ENCODE measurements at places on chromosomes 5 and 9.

GRCh38 chr9:33952066-33952465, 96.6 kb downstream of the UBAP2 start:
- no peak for DNase-seq

DNA sequence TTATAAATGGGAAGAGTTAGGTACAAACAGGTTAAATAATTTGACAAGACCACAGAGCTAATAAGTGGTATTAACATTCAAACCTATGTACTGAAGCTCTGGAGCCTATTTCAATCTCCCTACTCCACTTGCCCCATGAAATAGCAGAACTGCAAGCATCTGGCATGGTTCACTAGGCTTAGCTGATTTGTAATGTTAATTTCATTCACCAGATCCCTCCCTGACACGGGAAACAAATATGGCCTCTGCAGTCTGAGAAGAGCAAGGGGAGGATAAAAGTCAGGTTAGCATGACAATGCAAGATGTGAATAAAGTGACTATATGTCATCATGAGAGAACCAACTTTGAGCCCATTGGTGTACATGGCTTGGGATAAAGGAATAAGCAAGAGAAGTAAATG, 428.8 kb downstream of the BRINP1 start:
- no peak for DNase-seq

DNA sequence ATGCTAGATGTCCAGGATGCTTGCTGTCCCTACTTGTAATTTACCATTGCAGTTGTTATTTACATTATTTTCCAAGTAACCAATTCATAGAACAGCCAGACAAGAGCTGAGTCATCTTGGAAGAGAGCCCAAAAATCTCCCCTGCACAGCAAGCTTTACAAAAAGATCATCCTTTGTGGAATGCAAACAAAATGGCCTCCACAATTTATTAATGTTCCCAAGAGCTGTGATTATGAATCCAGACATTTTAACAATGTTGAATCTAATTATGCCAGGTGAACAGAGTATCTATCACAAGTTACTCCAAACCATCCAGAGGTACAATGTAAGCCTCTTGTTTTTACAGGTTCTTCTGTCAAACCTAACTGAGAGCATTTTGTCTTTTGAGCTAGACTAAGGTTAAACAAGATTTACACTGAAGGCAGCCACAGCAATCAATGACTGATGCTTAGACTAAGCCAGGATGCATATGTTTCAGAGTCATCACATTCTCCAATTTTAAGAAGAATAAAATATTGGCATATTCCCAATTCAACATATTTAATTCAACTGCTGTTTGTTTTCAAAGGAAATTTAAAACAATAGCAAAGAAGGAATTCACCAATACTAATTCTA, 95.3 kb upstream of the SLC12A2 start:
- DNase-seq: peak; percentile 48

- DNase-seq: no peak
Measured at GRCh38 chr5:123557907-123558306, 45.9 kb downstream of the CSNK1G3 start.

DNA sequence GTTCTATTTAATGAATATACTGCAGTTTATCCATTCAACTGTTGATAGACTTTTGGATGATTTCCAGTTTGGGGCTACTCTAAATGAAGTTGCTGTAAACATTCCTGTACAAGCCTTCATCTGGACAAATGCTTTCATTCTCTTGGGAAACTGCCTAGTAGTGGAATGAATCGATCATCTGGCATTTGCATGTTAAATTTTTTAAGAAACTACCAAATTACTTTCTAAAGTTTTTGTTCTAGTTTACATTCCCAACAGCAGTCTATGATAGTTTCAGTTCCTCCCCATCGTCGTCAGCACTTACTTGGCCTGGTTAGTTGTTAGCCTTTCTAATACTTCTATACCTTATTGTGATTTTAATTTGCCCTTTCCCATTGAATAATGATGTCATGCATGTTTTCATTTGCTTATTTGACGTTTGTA, 306.3 kb downstream of the FER start:
- no peak for DNase-seq

GRCh38 chr5:58893551-58893950, 310.7 kb downstream of the RAB3C start:
- no peak for DNase-seq

- no peak for DNase-seq
Measured at GRCh38 chr5:88736494-88736893, 146.5 kb downstream of the MEF2C start.

- no peak for DNase-seq
Measured at GRCh38 chr9:98342820-98343210, 87.4 kb upstream of the TBC1D2 start.

DNA sequence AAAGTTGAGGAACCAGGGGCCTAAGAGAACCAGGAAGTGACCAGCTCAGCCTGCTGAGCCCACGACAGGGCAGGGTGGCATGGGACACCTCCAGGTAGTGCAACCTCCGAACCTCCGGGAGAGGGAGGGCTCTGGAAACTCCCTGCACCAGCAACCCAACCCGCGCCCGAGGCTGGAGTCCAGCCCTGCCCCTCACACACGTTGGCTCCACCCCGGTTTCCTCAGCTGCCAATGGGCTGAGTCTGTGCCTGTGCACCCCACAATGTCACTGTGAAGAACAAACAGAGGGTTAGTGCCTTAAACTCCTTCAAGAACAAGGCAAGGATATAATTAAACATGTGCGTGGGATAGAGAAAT, 17.0 kb upstream of the UNC5A start:
- no peak for DNase-seq

GRCh38 chr5:149837680-149838269, 106.8 kb downstream of the PDE6A start:
- peak; percentile 54 for DNase-seq

DNA sequence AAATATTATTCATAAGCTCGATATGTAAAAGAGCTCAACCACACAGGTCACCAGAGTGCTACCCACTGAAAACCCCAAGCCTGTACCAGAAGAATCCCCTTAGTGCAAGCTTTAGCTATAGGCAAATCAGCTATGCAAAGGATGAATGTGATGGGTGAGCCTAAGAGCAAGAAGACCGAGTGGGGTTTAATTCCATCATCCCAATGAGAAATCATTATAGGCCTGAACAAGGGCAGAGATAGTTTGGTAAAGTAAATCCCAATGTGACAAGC, 21.8 kb downstream of the ELOVL7 start:
- DNase-seq: no peak

GRCh38 chr9:94925751-94926430, 199.4 kb downstream of the AOPEP start:
- DNase-seq: no peak

DNA sequence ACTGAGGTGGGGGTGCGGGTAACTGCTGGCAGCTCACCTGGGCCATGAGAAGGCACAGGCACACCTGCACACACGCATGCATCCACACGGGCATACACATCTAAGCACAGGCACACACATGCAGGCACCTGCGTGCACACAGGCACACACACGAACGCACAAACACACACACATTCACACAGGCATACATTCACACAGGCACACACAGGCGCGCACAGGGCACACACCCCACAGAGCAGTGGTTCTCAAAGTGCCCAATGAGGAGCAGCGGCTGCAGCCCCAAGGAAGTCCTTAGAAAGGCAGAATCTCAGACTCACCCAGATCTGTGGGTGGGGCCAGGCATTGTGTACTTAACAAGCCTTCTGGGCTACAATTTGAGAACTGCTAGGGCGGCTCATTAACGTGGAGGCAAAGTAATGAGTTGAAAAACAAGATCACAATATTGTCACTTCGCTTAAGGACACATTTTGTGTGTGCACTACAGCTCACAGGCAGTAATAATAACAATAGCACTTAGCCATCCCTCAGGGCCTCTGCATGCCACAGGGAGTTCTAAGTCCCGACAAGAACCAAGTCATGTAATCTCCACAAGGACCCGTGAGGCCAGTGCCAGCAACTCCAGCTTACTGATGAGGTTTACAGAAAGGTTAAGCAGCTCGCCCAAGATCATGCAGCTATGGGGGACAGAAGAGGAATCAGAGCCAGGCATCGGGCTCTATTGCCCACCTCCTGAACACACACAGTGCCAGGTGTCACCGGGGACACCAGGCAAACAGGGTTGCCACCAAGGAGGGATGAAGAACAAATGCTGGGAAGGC, 91.6 kb downstream of the ROR2 start:
- no peak for DNase-seq

DNA sequence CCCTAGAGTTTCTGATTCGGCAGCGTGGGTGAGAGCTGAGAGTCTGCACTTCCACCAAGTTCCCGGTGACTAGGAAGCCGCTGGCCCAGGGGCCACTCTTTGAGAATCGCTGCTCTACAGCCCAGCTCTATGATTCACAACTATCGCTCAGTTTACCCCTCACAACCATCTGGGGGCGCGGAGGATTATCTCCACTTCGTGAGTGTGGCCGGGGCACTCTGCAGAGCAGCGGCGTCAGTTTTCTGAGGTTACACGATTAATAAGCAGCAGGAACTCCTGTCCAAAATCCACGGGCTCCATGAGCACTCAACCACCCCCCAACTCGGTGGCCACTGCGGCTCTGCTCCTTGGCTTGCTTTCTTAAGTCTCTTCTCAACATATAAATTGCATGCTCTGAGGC, 19.3 kb downstream of the CORO2A start:
- DNase-seq: no peak

DNA sequence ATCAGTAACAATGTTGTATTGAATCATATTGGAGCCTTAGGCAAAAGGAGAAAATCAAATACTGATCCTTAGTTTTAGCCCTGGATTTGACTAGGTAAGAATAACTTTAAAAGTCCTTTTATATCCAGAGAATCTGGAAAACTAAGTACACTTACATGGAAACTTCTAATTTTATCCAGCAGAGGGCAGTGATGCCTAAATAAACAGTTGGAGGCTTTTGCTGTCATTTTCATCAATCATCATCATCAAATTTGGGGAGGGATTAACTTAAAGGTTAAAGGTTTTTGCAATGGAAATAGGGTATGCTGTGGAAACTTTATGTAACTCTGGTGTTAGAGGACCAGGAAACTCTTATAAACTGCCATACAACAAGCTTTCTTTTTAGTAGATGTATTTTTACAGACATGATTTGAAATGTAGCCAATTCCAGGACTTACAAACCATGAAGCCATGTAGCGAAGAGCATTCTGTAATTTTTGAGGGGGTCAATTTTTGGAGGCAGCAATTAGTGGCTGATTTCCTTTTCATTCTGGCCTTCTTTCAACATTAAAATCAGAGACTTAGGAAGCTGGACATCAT, 112.7 kb downstream of the OSTF1 start:
- peak; percentile 61 for DNase-seq

- no peak for DNase-seq
Measured at GRCh38 chr5:150123542-150123941, 32.1 kb downstream of the PDGFRB start.

DNA sequence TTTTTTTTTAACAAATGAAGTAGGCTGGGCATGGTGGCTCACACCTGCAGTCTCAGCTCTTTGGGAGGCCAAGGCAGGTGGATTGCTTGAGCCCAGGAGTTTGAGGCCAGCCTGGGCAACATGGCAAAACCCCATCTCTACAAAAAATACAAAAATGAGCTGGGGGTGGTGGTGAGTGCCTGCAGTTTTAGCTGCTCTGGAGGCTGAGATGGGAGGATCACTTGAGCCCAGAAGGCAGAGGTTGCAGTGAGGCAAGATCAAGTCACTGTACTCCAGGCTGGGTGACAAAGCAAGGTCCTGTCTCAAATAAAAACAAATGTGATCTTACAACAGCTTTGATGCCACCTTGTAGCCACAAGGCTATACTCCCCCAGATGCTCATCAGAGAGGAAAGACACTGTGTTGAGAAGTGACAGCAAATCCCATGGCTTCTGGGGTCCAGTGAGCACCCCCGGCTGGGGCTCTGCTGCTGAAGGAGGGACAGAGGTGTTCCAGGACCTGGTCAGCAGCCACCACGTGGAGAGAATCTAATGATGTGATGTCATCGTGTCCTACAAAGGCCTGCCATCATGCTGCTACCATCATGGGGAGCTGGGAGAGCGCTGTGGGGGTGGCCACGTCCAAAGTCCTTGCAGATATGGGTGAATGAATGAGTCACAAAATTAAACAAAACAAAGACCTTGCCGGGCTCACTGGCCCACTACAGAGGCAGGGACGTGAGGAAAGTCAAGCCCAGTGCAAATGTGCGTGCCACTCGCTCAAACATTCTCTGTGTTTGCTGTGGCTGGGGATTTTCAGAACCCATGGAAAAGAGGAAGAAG, 60.7 kb downstream of the PRRT1B start:
- DNase-seq: no peak

- DNase-seq: no peak
Measured at GRCh38 chr5:127513408-127513970, 4.0 kb upstream of the PRRC1 start.

DNA sequence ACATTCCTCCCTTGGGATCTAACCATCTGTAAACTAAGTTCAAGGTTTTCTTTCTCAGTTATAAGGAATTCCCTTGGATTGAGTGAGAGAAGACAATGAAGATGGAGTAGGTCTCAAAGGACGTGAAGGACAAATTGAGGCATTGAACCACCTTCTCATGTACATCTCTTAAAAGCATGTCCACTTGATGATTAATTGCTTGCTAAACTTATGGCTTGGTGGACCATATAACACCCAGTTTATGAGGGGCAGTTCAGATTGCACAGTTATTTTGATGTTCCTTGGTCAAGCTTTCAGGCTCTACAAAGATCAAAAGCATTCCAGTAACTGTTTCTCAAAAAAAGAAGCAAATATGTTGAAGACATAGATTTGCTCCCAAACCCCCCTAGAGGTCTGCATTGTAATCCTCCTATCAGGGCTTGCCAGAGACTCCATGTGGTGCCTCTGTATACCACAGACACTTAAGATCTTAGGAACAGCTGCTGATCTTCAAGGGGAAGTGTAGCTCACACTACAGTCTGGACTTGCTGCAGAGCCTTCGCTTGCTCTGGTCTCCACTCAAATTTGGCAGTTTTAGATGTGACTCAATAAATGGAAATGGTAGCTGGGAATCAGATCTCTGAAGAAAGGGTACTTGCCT, 56.9 kb upstream of the ALDH1A1 start:
- no peak for DNase-seq

- peak; percentile 54 for DNase-seq
Measured at GRCh38 chr5:136020383-136021015, 8.3 kb upstream of the TGFBI start.

- DNase-seq: no peak
Measured at GRCh38 chr9:132027752-132028663, 51.7 kb downstream of the MED27 start.

- DNase-seq: no peak
Measured at GRCh38 chr9:38642951-38643814, 22.8 kb upstream of the ANKRD18A start.

- DNase-seq: no peak
Measured at GRCh38 chr5:115842952-115843351, 1.2 kb downstream of the AP3S1 start.

GRCh38 chr9:134503301-134504105, 138.1 kb upstream of the COL5A1 start:
- no peak for DNase-seq

DNA sequence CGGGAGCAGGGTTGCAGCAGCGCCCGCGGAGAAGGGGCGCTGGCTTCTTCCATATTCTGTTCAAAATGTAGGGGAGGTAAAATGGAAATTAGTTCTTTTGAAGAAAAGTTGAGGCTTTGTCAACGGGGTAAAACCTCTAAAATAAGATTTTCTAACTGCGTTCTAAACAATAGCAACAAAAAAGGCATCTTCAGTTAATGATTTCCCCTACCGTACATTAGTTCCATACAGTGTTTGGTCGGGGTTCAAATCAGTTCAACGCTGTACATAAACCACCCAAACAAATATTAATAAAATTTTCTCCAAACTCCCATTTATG, 343 bp upstream of the FANCC start:
- no peak for DNase-seq

GRCh38 chr9:99029083-99029645, 75.7 kb upstream of the TGFBR1 start:
- DNase-seq: no peak

All from HCT116 (cell line).